ENCODE measurements at places on chromosomes 5 and 9.

GRCh38 chr5:10291692-10292339, 15.9 kb downstream of the CMBL start:
- no peak for DNase-seq

- DNase-seq, result no peak
Observed at GRCh38 chr5:163222982-163223381, 214.4 kb upstream of the CCNG1 start.

- DNase-seq, result no peak
Observed at GRCh38 chr5:37720550-37720952, 119.3 kb downstream of the GDNF start.

DNA sequence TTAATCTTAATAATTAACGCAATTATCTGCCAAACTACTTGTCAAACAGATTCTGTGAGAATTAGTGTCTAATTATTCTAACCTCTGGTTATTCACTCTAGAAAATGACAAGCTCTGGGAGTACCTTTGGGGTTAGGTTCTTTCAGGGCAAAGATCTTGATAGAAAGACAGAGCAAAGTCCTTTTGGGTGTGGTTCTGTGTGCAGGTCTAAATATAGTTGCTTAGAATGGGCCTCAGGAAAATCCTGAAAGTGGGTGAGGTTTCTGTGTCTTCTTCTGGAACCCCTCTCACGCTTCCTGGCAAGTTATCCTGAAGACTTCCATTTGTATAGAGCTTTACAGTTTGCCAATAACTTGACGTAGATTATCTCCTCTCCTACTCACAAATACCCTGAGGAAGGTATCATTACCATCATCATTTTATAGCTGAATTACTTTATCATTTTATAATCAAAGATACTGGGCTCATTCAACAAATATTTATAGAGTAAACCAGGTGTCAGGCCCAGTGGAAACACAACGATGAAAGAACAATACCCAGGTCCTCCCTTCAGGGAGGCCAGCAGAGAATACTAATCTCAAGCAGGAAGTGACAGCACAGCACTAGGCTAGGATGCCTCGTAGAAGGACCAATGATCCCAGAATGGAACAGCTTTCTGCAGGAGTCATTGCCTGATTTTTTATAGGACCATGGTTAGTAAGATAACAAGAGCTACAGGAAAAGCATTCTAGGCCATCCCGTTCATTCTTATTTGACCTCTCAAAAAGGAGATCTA, 27.6 kb upstream of the LHFPL2 start:
- DNase-seq, result peak; percentile 75

- DNase-seq, result no peak
Observed at GRCh38 chr5:33933723-33934169, 2.4 kb upstream of the RXFP3 start.

GRCh38 chr5:147539053-147539452, 29.2 kb upstream of the DPYSL3 start:
- no peak for DNase-seq

DNA sequence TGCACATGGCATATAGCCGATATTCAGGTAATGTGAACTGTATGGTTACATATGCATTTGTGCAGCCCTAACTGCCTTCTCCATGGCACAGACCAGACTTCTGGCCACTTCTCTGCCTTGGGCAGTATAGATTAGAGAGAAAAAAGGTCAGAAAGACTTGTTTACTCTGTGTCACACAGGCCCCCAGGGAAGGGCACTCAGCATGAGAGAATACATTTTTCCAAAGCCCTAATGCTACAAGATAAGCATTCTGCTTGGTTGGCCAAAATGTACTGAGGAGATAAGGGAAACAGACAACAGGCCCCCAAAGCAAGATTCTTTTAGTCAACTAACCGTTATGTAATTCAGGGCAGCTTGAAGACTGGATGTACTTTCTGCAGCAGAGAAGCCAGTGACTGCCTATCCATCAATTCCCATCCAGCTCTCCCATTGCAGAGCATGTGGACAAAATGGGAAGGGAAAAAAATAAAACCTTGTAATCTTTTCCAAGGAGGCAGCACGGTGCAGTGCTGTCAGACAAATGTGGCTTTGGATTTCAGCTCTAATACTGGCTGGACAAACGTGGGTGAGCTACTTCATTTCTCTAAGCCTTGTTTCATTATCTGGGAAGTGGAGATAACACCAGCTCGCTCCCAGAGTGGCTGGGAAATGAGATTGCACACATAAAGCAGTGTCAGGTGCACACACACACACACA, 205.9 kb downstream of the NSG2 start:
- no peak for DNase-seq

GRCh38 chr5:93164690-93165089, 416.3 kb downstream of the NR2F1-AS1 start:
- DNase-seq, result no peak

DNA sequence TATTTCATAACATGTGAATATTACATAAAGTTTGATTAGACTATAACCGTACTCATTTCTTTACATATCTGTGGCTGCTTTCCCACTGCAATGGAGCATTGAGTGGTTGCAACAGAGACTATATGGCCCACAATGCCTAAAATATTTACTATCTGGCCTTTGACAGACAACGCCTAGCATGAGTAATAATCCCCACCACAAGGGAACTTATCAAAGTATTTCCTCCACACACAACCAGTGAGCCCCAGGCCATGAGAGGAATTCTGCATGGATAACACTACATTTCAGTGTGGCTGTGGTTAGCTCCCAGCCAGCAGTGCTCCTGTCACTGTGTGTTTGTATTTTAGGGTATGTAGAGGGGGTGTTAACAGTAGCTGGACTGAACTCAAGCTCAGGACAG, 54.8 kb downstream of the FAM81B start:
- DNase-seq, result peak; percentile 31

DNA sequence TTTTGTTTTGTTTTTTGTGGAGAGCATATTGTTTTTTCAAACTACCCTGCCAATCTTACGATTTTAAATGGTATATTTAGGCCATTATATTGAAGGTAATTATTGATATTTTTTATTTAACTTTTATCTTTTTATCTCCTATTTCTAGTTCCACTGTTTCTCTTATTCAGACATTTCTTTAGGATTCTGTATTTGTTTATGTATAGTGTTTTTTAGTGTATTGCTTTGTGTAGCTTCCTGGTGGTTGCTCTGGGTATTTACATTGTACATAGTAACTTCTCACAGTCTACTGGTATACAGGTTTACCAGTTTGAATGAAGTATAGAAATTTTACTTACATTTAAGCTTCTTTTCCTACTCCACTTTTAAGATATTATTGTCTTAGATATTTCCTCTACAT, 63.2 kb downstream of the ERCC6L2 start:
- DNase-seq, result no peak

DNA sequence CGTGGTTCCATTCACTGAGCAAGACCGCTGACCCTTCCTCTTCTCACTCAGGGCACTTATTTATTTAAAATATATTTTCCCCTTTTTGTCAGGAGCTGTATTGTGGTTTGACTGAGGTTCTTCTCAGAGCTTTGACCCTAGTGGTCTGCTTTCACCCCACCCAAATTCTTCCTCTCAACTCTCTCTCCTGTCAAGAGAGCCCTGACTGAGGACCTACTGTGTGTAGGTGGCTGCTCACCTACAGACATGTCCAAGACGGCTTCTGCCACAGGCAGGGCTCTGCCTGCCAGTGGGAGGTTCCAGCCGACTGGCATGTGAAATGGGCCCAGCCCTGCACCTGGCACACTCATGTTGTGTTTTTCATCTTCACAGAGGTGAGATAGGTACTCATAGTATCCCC, 5.2 kb downstream of the DCANP1 start:
- no peak for DNase-seq

- no peak for DNase-seq
Observed at GRCh38 chr5:87770016-87770570, 357.4 kb upstream of the CCNH start.

DNA sequence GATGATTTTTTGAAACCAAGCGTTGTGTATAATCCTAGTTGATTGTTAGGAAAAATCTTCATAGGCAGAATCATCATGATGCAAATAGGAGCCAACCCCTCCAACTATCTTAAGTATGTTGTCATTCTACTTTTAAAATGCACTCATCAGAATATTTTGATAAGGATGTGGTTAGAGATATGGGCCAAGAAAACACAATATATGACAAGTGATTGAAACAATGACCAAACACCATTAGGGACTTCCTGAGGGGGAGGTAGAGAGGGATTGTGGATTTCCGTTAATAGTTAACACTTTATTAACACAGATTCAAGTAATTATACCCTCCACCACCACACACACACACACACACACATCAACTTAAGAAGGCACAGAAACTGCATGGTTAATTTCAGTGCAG, 143.3 kb downstream of the ARSB start:
- no peak for DNase-seq

GRCh38 chr5:9351546-9351945, 194.3 kb downstream of the SEMA5A start:
- DNase-seq, result no peak

DNA sequence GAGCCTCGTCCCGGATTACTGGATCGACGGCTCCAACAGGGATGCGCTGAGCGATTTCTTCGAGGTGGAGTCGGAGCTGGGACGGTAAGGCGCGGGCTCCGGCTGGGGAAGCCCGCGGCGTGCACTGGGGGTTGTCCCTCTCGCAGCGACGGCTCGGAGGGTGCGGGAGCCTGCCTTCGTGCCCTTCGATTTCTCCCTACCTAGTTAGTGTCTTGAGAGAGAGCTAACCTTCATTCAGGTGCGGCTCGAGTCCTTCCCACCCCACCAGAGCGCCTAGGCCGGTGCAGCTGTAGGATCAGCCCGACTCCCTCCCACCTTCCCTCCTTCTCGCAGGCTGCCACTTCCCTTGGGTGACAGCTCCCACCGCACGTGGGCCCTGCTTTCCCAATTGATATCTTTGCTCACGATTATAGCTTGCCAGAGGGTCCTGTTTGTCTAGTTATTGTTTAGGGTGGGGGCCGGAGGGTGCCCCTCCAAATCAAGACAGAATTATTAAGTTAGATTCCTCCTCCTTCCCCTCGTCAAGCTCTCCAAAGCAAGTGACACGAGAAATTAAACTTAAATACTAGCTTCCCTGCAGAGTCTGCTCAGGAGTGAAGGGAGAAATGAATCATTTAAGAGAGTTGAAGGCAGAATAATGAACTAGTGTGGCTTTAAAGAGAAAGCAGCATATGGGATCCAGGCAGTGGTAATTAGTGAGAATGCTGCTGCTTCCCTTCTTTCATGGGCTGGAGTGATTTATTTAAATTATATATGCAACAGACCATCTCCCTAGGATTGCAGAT, 569 bp downstream of the CAMK4 start:
- no peak for DNase-seq

All from LoVo (cell line).